ENCODE measurements at places on chromosomes 12 and 14.
A peak's percentile ranks its signal among the peaks of the same experiment; 100 is the strongest.

DNA sequence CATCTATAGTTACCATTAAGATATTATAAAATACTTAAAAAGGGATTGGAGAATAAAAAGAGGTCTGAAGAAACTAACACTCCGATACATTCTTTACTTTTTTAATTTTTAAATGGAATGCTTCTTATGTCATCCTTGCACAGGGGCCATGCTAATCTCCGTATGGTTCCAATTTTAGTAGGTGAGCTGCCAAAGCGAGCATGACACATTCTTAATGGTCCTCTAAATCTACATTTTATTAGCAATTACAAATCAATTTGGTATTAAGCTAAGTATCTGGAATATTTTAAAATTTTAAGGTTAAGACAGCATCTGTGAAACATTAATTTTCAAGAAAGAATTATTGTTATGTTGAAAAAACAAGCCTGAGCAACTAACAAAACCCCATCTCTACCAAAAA, 6.2 kb upstream of the ARID4A start:
- no peak for DNase-seq

GRCh38 chr14:92719890-92720323, 28.5 kb downstream of the LGMN start:
- DNase-seq: no peak

GRCh38 chr14:67071506-67071905, 117.7 kb upstream of the GARIN2 start:
- DNase-seq: no peak

DNA sequence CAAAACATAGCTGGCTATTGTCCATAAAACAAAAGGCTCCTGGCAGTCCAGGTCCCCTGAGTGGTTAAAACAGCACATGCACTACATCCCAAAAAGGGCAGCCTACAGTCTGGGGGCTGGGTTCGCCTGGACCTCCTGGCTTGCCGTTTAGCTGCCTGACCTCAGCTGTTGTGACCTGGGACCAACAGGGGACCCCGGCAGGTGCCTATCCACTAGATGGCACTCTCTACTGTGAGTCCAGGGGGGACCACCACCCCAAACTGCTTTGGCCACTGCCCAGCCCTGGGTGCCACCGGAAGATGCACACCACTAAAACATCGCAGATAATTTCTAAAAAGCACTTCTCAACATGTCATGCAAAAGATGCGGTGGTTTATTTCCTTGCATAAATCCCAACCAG, 2.9 kb upstream of the RTL1 start:
- no peak for DNase-seq

DNA sequence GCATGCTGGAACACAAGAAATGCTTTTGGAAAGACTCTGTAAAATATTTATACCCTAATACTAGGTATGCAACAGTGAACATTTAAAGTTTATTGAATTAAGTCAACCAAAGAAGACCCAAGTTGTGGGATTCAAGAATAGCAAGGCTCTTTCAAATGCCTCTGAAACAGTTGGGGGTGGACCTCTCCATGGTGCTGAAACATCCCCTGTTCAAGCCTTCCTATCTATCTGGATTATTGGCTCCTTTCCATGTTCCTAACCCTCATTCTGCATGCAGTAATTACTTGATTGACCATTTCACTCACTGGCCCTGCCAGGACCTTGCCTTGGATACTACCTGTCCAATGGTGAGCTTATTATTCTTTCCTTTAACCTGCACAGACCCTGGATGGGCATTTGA, 349.7 kb downstream of the NRXN3 start:
- peak; percentile 79 for DNase-seq

Data from eye (tissue), 1 donor.